ENCODE measurements at places on chromosomes 16 and 17.
A peak's percentile ranks its signal among the peaks of the same experiment; 100 is the strongest.

DNA sequence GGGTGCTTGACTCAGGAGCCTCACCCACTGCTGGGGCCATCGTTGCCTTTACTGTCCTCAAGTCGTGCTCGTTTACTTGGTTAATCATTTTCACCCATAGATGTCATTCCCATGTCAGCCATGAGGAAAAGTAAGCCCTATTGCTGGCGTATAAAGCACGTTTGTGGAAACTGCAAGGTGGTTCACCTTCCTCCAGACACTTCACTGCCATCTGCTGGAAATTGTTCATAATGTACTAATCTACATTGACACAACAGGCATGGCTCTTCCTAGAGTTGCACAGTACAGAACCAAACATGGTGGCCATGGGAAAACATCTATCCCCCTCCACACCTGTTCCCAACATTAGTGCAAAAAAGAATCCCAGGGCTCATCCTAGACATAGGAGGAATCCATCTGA, 116.6 kb downstream of the ZNF18 start:
- DNase-seq = no peak

DNA sequence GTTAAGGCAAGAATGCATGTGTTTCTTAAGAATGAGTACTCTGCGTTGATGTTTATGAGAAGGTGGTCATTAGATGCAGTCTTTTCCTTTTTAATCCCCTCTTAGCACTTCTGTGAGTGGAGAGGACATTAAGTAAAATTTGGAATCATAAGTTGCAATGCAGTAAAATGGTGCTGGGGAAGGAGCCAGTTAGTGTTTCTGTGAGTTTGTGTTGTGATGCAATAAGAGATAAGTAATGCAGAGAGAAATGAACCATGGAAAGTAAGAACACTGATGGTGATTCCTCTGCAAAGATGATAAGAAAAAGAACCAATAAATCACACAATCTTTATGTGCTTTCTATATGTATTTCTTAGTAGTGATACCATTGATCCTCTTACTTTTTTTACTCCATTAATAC, 20.0 kb downstream of the ABHD15 start:
- no peak for DNase-seq

- no peak for DNase-seq
These were observed 254.5 kb upstream of the CACNG5 start for GRCh38 chr17:66580184-66580955.

GRCh38 chr17:35460354-35460851, 11.8 kb upstream of the SLFN13 start:
- no peak for DNase-seq

DNA sequence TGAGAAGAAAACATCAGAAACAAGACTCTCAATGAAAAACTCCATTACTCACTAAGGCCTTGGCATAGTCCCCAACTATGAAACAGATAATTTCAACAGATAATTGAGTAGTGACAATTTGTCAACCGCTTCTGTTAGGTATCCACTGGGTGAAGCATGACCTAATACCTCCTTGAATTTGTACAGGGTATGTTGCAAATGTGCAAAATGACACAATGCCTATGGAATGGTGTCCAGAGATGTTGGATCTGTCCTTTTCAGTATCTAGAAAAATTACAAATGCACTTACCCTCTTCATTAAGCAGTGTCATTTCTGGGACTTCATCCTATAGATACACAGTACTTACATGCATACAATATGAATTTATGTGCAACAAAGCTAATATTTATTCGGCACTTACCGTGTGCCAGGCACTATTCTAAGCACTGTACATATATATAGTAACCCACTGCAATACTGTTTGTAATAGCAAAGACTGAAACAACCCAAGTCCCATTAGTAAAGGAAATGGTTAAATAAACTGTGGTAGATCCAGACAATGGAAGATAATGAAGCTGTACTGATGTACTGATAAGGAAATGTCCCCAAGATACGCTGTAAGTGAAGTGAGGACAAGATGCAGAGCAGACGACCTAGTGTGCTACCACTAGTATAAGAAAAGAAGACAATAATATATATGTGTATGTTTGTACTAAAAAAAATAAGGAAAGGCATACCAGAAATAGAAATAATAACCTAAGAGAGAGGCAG, 21.4 kb upstream of the SLC6A4 start:
- no peak for DNase-seq

GRCh38 chr17:15309793-15310192, 31.6 kb downstream of the TEKT3 start:
- DNase-seq = no peak

DNA sequence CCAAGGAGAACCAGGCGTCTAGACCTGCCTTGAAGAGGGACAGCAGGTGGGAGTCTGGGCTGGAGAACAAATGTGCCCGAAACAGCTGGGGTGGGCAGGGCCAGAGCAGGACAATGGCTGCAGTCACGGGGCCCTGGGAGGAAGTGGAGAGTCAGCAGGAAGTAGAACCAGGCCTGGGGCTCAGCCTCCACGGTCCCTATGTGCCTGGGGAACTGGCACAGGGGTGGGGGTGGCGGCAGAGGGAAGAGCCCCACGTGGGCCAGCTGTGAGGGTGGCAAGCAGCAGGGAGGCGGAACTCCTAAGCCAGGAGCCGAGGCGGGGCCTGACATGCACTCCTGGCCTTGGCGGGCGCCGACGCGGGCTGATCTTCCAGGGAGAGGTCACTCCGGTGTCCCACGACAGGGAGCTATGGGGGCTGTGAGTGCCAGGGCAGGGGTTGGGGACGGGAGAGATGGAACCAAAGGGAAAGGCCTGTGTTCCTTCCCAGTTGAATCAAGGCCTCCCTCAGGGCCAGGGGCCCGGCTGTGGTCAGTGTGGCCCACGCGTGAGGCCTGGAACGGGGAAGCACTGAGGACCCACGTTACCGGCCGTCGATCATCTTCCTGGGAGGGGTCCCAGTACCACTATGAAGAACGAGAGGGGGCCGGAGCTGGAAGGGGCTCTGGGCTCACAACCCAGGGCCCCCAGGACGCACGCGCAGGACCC, 42.7 kb downstream of the TIMM22 start:
- no peak for DNase-seq

DNA sequence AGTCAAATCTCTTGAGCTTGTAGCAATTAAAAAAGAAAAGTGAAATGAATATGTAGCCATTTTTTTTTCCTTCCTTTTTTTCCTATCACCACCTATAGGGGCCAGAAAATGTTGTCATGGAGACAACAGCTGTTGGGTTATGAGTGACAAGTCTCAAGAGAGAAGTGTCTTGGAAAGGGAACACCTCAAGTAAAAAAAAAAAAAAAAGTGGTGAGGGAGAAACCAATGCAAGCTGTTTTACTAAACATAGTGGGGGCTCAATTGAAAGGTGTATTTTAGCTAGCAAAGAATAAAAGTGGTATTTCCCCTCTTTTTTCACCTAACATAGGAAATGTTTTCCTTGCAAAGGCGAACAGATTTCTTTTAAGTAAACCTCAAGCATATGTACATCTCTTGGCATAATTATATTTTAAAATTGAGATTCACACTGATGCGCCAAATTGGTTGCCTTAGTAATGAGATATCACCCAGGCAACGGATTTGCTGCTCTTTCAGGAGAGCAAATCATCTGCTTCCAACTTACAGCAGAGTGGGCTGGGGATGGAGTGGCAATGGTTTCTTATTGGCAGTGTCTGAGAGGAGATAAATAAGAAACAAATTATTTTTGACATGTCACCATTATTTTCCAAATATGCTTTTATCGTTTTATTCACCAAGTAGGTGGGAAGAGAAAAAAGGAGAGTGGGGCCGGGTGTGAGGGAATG, 183.6 kb downstream of the MYO1D start:
- no peak for DNase-seq

DNA sequence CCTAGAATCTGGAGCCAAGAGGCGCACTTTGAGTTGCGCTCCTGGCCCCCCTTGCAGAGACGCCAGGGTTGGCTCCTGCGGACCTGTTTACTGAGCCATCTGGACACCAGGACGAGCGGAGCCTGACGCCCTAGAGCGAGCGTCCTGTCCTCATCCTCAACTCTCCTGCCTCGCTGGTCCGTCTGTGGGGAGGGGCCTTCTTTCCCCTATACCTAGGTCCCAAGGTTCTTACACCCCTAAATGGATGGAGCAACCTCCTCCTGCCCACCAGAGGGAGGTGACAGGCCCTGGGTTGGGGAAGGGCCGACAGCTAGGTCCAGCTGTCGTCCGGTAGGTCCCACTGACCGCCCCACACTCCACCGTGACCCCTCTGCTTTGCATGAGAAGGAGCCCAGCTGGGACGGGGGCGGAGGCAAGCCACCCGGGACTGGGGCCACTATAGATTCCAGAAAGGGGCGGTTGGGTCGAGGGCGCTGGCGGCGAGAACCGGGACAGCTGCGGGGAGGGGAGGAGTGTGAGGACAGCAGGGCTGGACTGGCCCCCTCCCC, 3.1 kb upstream of the LHX1 start:
- no peak for DNase-seq

DNA sequence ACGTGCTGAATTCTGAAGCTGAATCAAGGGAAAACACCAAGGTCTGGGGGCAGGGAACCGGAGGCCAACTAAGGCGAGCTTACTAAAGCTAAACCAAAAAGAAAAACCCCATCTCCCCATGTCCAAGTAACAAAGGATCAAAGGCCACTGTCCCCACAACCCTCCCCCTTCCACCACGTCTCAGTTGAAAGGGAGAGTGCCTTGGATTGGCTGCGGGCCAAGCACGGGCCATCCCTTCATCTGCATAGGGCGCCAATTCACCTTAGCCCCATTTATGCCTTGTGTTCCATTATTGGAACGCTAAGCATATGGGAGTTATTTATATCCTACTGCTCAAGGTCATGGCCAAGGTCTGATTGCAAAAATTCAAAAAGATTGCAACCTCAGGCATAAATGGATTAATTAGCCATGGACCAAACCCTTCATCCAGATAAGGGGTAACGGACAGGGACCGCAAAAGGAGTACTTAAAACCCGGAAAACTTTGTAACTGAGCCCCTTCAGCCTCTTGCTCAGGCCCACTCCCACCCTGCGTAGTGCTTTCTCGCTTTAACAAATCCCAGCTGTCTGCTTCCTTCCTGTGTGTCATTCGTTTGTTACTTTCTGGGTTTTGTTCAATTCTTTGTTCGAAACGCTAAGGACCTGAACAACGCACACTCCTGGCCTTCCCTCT, 740 bp upstream of the ATP6V0D1 start:
- DNase-seq = no peak

GRCh38 chr17:49753959-49754391, 10.0 kb downstream of the FAM117A start:
- DNase-seq = no peak

- no peak for DNase-seq
These were observed 97.9 kb downstream of the HS3ST3B1 start for GRCh38 chr17:14398766-14399165.

DNA sequence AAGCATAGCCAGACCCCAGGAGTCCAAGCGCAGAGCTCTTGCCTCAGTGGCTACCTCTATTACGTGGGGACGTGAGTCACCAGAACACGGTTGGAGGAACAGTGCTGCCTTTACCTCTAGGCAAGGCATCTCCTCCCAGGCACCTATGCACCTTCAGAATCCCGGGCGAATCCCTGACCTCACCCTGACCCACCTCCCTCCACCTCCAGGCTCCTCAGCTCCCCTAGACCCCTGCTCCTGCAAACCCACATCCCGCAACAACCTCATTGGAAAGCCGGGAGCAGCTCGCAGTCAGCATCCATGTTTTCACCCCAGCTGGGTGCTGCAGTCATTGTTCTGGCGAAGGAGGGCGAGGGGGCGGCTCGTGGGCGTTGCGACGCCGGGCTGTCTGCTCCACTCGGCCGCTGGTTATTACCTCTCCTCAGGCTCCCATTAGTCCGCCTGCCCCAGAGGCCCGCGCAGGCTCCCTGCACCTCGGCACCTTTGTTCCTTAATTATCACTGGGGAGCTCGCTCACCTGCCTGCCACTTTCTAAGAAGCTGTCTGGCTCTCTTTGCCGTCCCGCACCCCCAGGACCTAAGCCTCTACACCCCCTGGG, 24.6 kb upstream of the DLX4 start:
- DNase-seq = no peak

DNA sequence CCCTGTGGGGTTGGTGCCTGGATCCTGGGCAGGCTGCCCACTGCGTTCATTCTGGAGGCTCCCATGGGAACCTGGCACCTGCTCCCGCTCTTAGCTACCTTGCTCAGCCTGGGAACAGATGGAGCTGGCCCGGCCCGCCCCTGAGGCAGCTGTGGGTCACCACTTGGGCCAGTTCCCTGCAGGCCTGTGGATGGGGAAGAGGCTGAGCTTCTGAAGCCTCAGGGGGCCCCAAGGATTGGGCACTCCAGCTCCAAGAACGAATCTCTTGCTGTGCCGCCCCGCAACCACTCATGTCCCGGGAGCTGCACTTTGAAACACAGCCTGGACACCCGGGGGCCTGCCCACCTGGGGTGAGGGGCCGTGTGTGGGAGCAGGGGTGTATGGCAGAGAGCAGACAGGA, 37.7 kb downstream of the BAHCC1 start:
- no peak for DNase-seq

- no peak for DNase-seq
These were observed 9.9 kb downstream of the TBC1D16 start for GRCh38 chr17:80025796-80026195.

DNA sequence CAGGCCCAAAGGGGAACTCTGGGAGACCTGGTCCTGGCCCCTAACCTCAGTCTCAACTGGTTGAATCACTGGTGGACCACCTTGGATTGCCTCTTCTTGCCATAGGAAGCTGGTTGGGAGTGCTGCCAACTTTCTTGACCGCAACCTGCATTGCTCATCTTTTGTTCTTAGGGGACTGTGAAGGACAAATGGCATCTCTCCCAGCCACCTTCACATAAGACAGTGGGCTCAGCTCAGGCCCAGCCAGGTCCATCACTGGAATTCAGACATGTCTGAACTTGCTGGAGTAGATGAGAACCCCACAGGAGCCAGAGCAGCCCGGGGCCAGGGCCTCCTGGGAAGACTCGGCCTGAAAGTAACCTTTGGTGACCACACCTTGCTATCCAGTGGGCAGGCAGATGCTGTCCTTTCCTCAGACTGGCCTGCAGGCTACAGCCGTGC, 18.8 kb downstream of the ADORA2B start:
- no peak for DNase-seq

GRCh38 chr16:81778861-81779535, at the start of gene PLCG2:
Gene PLCG2, plus strand, starts transcription at chr16:81779291. Its CDS starts 6,699 bp downstream, at chr16:81785990.
- peak; percentile 30 for DNase-seq

- DNase-seq = no peak
These were observed 13.7 kb downstream of the RNF213 start for GRCh38 chr17:80274331-80274730.

DNA sequence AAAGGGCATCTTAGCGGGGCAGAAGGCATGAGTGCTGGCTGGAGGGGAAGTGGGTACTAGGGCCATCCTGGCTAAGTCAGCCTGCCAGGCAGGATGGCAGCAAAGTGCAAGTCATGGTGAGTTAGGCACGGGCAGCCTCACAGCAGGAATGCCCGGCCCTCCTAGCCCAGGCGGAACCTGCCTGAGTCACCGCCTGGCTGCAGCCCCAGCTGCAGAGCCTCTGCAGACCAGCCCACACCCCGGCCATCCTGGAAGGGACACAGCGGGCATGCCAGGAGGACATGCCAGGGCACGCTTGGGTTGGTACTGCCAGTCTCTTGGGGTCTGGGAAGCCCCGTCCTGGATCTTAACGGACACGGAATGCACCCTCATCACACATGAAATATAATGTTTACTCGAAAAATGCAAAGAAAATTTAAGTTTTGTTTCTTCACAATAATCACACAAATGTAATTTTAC, 5.0 kb upstream of the ALDH3A1 start:
- no peak for DNase-seq

GRCh38 chr17:38591759-38592241, 14.0 kb downstream of the SRCIN1 start:
- no peak for DNase-seq

- no peak for DNase-seq
These were observed 1.4 kb upstream of the DHX8 start for GRCh38 chr17:43482103-43483012.
